Keratinocyte (primary cell): ENCODE measurements at places on chromosomes 2 and 18.

DNA sequence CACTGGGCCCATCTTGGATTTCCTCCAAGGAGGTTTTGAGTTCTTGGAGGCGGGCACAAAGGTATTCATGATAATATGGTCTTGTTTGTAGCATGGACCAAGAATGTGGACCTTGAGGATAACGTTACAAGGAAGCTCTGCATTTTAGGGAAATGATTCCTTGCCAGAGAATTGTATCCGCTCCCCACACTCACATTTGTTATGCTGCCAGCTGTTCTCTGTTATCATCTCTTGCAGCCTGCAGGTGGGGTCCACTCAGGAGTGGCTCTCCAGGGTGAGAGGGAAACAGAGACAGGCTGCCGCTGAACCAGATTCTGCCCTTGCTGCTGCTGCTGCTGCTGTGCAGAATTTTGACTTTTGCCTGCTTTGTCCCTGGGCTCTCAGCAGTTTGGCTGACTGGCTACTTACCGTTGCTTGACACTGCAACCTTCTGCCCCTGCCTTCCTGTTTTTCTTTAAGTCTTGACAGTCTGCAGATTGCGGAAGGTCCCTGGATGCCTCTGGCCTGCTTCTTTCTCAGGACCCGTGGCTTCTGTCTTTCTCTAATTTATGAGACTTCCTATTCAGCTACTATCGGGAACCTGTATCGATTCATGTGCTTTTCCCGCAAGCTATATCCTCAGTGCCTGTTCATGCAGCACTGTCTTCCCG is 122.3 kb upstream of the DOCK10 start:
- no peak for DNase-seq

- DNase-seq: no peak
Observed at GRCh38 chr2:96580771-96581170, 44.2 kb downstream of the ARID5A start.

GRCh38 chr18:10041180-10041579 is 127.4 kb downstream of the VAPA start:
- no peak for DNase-seq

GRCh38 chr2:146874260-146874658 is 970.6 kb upstream of the ACVR2A start:
- peak; percentile 77 for DNase-seq

GRCh38 chr2:193088026-193088425 is 893.3 kb upstream of the TMEFF2 start:
- no peak for DNase-seq

- no peak for DNase-seq
Observed at GRCh38 chr2:96532641-96533291, 3.8 kb upstream of the ARID5A start.

DNA sequence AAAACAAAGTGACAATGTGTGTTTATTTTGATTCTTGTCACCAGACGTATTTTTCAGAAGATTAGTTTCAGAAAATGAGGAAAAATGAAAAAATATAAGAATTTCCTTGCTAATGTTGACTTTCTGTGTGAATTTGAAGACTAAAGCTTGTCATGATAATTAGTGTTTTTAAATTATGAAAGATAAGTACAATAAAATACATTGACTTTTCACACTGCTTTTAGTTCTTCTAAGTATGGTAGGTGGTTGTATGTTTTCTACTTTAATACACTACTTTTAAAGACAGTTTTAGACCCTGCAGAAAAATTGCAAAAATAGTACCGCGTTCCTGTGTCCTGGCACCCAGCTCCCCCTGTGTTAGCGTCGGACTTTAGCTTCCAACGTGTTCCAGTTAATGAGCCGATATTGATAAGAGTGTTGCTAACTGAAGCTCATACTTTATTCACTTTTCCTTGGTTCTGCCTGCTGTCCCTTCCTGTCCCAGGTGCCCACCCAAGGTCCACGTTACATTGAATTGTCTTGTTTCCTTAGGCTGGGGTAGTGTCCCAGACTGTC is 695 bp downstream of the RBFA start:
- DNase-seq: no peak

GRCh38 chr2:20091305-20091991 is 40.0 kb upstream of the LAPTM4A start:
- DNase-seq: peak; percentile 83

DNA sequence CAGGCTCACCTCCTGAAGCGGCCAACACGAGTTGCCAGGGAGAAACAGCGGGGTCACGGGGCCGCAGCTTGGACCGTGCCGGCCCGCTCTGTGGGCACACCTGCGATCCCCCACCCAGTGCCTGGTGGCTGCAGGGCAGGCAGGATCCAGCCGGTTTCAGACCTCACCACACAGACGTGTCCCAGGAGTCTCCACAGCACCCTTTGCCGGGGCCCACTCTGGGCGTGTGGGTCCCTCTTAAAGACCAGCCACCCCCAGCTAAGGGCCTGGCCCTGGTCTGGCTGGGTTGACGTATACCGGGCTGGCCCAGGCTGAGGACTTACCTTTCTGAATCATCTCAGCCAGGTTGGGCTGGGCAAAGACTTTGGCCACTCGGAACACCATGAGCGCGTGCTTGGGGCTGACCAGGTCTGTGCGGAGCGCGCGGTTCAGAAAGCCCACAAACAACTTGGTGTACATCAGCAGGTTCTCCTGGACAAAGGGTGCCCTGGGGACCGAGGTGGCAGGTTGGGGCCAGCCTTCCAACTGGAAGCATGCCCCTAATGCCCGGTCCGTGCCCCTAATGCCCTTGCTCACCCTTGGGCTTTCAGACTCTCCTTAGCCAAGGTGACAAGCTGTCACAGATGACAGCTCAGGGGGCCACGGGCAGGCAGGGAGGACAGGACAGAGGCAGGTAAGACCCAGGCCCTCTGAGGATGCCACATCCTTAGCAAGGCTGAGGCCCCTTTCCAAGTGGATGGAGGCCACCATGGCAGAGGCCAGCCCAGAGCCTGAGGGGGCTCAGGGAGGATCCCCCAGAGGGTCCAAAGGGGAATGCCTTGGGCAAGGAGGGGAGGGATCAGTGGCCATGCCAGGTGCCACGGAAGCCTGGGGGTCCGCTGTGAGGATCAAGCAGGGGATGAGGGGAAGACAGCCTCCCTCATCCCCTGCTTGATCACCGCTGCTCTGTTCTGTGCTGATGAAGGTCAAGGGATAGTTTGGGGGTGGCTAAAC is 10.2 kb upstream of the CCDC74B start:
- no peak for DNase-seq

GRCh38 chr2:45418532-45418931 is 192.5 kb downstream of the SRBD1 start:
- DNase-seq: no peak

GRCh38 chr2:232966122-232966521 is 46.9 kb downstream of the NGEF start:
- DNase-seq: no peak

- no peak for DNase-seq
Observed at GRCh38 chr2:69933254-69933828, 18.4 kb downstream of the MXD1 start.
